ENCODE measurements at places on chromosomes 3 and 15.
A peak's percentile ranks its signal among the peaks of the same experiment; 100 is the strongest.

DNA sequence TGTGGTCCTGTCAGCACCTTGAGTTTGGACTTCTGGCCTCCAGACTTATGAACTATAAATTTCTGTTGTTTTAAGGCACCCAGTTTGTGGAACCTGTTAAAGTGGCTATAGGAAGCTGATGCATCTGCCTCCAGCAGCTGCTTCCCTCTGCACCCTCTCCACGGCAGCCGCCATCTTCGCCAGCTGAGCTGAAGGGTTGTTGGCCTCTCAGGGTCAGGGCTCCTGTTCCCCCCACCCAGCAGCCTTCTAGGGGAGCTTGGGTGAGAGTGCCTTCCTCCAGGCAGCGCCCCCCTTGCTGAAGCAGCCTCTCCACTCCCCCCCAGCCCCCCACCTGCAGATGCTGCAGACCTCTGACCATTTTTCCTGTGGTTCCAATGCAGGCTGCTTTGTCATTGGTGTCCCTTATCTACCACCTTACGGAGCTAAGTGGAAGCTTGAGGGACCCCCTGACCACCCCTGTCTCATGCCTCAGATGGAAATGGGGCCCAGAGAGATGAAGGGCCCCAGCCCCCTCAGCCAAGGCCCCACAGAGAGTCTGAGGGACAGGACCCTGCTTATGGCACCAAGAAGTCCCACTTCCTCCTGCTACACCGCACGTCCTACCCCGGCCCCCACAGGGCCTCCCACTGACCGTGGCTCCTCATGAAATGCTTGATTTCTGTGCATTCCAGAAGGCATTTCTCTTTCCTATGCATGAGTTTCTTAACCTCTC, 61.4 kb upstream of the TLE3 start:
- DNase-seq: no peak

DNA sequence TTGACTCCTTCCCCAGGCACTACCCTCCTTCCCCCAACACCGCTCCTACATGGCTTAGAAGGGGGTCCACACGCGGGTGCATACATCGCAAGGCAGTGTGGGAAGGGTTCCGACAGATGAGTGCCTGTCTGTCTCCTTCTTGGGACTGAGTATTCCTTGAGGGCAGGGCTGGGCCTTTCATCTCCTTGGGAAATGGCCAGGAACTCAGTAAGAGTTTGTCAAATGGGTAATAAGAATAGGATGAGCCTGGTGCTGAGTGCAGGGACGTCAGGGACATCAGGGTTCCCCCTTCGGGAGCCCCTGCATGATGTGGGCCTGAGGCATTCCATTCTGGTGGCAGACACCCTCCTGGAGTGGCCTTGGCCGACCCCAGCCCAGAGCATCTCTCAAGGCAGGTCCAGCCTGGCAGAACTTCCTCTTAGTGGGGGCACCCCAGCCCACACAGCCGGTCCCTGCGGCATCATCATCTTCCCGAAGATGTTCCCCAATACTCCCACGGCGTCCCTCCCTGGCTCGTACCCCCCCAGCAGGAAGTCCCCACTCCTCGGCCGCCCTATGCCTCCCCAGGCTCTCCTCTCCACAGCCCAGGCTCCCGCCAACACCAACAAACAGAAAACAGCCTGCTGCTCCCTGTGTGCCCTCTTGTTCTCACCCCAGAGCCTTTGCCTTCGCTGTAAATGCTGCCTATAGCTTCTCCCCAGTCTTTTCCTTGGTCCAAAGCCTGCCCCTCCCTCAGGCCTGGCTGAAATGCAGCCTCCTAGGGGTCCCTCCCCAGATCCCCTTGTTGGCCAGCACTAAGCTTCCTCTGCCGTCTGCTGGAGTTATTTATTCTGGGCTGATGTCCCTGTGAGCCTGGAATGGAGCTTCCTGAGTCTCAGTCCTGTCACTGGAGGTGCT, 67.5 kb upstream of the LCTL start:
- no peak for DNase-seq

GRCh38 chr15:85504749-85505676, 124.6 kb downstream of the AKAP13 start:
- no peak for DNase-seq

- DNase-seq: no peak
Observed at GRCh38 chr15:79994615-79995014, 23.6 kb upstream of the BCL2A1 start.

GRCh38 chr3:128554100-128554464, 61.1 kb upstream of the GATA2 start:
- no peak for DNase-seq

- peak; percentile 42 for DNase-seq
Observed at GRCh38 chr15:33068511-33068990, 126.0 kb downstream of the FMN1 start.

GRCh38 chr3:85482213-85482490, 523.4 kb downstream of the CADM2 start:
- DNase-seq: no peak

DNA sequence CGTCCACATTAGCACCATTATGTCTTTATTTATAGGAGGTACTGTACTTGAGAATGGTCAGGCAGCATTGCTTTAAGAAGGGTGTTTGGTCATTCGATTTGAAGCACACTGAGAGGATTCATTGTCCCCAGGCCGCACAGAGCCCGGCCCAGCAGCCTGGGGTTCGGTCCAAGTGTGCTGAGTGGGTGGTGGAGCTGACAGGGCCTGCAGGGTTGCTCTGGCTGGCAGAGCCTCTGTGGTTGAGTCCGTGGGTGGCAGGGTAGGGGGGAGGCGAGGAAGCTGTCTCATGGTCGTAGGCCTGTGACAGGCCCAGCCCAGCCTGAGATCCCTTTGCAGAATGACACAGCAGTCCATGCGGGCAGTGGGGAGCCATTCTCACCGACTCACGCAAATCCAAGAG, 227.7 kb upstream of the TOPAZ1 start:
- DNase-seq: no peak

GRCh38 chr3:13093687-13094086, 20.5 kb upstream of the IQSEC1 start:
- DNase-seq: no peak

DNA sequence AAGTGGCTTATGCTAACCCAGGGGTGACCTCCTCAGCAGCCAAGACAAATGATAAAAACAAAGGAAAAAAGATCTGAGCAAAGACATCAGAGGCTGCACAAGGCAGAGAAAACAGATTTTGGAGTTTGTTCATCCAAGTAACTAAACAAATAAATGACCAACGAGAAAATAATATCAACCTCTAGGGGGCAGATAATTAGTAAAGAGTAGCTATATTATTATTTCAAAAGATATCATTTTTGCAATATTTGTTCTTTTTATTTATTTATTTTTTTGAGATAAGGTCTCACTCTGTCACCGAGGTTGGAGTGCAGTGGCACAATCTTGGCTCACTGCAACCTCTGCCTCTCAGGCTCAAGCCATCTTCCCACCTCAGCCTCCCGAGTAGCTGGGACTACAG, 101.8 kb downstream of the PCCB start:
- DNase-seq: no peak

- no peak for DNase-seq
Observed at GRCh38 chr3:97131476-97131875, 317.1 kb downstream of the EPHA6 start.

- DNase-seq: no peak
Observed at GRCh38 chr15:57455929-57456328, 79.6 kb downstream of the CGNL1 start.

- no peak for DNase-seq
Observed at GRCh38 chr15:76161153-76162035, 101.6 kb downstream of the TMEM266 start.

DNA sequence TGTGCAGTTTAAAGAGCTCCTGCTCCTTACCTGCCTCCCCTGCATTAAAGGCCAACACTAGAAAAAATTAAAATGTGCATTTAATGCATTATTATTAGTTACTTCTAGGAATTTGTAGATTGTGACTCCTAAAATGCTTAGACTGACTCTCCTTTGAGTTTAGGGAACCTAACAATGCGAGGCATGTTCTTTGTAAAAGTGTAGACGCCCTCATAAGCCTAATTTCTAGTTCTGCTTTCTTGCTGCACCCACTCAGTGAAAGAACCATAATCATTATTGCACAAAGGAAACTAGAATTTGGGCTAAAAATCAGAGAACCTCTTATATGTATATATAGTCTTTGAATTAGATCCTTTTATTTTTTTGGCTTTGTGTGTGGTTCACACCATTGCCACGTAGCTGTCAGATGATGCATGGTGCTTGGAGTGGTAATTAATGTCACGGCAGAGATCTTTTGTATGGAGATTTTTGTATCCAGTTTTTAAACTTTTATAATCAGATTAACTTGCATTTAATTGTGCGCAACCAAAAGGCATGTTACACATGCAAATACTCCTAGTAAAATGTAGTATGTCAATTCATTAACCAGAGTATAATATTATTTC, 710 bp downstream of the ABHD10 start:
- DNase-seq: no peak

GRCh38 chr15:42911058-42911592, 9.5 kb downstream of the TTBK2 start:
- no peak for DNase-seq

- DNase-seq: no peak
Observed at GRCh38 chr3:126369490-126369889, 12.3 kb upstream of the KLF15 start.

DNA sequence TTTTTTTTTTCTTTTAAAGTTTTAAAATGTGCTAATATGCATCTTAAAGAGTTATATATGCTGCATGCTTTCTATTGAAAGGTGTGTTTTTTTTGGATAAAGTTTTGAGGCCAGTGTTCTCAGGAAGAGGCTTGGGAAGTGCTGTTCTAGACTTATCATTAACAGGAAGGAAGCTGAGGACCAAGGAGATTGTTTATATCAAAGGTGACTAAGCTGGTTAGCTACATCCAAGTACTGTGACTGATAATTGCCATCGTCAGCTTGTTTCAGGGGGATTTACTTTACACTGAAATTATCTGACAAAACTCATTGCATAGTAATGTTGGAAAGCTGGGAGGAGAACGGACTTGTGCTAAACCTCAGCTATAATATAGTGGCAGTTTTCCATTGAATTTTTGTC, 36.3 kb upstream of the UTS2B start:
- DNase-seq: no peak

DNA sequence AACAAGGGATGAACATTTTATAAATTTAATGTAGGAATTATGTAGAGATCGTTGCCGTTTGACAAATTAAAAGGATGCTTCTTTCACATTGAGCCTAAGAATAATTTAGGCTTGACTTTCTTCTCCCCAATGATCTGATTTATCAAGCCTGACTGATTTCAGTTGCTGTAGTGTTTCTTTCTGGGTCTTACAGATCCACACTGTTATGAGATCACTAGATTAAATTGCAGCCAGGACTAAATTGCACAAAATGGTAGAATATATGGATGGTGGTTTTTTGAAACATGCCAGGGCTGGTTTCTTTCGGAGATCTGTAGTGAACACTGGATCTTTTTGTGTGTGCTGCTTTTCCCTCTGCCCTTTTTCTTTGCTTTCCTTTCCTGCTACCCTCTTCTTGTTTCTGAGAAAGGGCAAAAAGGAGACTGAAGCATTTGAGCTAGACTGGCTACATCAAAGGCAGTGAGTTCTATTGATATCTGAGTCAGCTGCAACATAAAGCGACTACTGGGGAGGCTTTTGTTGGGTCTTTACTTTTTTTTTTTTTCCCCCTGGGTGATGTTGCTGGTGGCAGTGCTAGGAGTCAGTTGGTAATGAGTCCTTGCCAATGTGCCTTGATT, 83.0 kb downstream of the AKAP13 start:
- no peak for DNase-seq

GRCh38 chr3:2166552-2166951, 67.9 kb downstream of the CNTN4 start:
- DNase-seq: no peak

GRCh38 chr3:19573644-19574043, 360.4 kb downstream of the EFHB start:
- no peak for DNase-seq

DNA sequence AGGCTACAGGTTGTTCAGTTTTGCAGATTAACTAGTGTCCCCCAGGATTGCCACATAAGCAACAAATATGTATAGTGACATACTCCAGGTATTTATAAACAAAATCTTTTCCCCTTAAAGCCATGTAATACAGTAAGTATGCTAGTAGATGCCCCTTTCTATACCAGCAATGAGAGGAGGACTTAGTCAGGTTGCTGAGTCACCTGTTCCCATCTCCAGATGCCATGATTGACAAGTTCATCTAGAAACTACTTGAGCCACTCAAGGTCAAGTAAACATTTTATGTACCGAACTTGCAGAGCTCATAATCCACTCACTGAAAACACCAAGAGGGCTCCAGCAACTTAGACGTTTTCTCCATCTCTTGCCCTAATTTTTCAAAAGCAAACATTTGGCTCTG, 18.2 kb downstream of the SLC9A9 start:
- no peak for DNase-seq

DNA sequence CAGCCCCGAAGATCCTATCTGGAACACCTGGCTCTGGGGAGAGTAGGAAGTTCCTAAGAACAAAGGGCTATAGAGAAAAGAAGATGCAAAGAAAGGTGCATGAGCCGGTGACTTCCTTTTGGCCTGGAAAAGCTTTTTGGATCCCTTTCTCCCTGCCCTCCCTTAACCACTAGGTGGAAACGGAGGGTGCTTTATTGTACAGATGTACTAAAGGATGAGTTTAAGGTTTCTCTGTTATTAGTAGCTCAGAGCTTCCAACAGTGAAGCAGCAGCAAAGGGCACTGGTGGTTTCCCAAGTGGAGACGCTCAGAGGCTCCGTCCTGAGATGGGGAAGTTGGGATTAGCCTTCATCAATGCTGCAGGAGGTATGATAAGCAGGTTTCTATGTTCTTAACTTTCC, 5.9 kb upstream of the ADGRG7 start:
- DNase-seq: peak; percentile 2

- DNase-seq: no peak
Observed at GRCh38 chr3:134918441-134918840, 123.4 kb downstream of the EPHB1 start.

- no peak for DNase-seq
Observed at GRCh38 chr3:13537909-13538296, 11.0 kb upstream of the FBLN2 start.

- DNase-seq: no peak
Observed at GRCh38 chr3:30293621-30294240, 312.7 kb upstream of the TGFBR2 start.

- no peak for DNase-seq
Observed at GRCh38 chr15:55526559-55527036, 18.6 kb upstream of the DNAAF4 start.

DNA sequence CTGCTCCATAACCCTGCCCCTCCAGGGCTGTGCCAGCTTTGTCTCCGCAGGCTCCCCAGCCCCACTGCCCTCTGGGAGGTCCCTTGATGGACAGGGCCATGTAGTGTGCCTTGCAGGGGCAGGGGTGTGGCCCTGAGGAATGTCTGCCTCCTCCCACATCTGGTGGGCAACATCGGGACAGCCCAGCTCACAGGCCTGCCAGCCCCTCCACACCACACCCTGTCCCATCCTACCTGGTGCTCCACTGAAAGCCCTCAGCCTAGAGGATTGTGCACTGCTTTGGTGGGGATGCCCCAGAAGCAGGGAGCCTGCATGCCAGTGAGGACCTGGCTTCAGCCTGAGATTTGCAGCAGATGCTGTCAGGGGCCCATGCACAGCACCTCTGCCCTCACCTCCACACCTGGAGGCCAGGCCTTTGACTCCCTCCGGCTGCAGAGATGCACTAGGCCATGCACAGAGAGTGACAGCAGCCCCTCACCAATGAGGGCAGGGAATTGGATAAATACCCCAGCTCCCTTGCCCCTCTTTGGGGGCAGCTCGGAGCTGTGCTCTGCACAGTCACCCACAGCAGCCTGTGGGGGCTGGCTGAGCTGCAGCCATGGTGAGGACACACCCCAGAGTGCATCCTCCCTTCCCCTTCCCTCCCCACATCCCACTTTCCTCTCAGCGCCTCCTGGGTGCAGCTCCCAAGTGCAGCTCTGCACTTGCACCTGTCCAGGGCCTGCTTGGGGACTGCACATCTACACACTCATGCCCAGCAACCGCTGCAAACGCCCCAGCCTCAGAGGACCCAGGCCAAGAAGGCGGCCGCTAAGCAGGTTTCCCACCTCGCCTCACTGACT, 2.7 kb downstream of the C3orf22 start:
- DNase-seq: no peak

Data from NCI-H2081 treated with DMSO at 0.1 percent for 48 hours (cell line).